Natural killer cell treated with Interleukin-12 subunit alpha and Interleukin-12 subunit beta and Interleukin-15 and Interleukin-18, amount 100 ng/mL, for 72 hours (primary cell): ENCODE measurements at places on chromosomes 2 and 18.

DNA sequence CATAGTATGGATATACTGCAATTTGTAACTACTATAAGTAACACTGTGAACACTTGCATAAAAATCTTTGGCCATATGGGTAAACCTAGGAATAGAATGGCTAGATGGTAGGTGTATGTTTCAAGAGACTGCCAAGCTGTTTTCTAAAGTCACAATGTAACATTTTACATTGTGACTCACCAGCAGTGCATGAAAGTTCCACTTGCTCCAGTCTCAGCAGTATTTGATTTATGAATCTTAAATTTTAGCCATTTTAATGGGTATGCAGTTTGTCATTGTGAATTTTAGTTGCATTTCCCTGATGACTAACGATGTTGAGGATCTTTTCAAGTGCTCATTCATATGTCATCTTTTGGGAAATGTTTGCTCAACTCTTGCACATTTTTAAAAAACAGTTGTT is 86.1 kb downstream of the FARSB start:
- DNase-seq, result no peak

GRCh38 chr18:50623694-50624352 is 63.9 kb downstream of the MAPK4 start:
- DNase-seq, result no peak

DNA sequence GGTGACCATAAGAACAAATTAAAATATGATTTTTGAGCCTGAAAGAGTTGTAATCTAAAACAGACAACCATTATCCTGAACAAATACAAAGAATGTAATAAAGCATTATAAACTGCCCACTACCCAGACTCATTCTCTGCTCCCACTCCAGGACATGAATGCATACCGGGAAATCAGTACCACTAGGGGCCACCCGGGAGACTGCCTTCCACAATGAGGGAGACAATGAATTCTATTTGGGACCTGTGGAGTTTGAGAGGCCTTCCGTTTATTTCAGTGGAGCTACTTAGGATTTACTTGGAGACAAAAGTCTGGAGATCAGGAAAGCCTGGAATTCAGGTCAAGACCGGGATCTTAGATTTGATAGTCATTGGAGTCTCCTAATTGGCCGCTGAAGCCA is 50.0 kb downstream of the NAB1 start:
- no peak for DNase-seq

DNA sequence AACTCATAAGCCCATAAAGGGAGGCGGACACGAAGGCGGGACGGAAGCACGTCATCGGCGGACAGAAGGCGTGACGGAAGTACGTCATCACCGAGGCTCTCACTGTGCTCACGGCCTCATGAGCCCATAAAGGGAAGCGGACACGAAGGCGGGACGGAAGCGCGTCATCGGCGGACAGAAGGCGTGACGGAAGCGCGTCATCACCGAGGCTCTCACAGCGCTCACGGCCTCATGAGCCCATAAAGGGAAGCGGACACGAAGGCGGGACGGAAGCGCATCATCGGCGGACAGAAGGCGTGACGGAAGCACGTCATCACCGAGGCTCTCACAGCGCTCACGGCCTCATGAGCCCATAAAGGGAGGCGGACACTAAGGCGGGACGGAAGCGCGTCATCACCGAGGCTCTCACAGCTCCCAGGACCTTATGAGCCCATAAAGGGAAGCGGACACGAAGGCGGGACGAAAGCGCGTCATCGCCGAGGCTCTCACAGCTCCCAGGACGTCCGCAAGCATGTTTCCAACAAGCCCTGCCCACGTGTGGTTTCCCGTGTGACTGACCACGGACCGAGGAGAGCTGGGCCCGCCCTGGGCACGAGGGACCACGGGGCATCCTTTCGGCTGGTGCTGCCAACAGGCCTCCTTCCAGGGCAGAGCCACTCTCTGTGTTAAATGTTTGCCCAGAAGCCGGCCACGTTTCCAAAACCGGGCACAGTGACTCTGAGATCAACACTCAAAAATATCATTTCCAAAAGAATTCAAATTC is 182.7 kb upstream of the SALL3 start:
- DNase-seq, result no peak
